ENCODE measurements at places on chromosomes 2 and 18. TPM values are rescaled to one million over a fixed set of nuclear protein-coding genes. Genes with fewer than 3 reads are reported as not detected.

CNTNAP5 gene
- 1.5 TPM for total RNA-seq

C2orf92 gene
- 9.2 TPM for total RNA-seq

CRACDL gene
- total RNA-seq = 25.5 TPM

IL37 gene
- not detected for total RNA-seq

DNA sequence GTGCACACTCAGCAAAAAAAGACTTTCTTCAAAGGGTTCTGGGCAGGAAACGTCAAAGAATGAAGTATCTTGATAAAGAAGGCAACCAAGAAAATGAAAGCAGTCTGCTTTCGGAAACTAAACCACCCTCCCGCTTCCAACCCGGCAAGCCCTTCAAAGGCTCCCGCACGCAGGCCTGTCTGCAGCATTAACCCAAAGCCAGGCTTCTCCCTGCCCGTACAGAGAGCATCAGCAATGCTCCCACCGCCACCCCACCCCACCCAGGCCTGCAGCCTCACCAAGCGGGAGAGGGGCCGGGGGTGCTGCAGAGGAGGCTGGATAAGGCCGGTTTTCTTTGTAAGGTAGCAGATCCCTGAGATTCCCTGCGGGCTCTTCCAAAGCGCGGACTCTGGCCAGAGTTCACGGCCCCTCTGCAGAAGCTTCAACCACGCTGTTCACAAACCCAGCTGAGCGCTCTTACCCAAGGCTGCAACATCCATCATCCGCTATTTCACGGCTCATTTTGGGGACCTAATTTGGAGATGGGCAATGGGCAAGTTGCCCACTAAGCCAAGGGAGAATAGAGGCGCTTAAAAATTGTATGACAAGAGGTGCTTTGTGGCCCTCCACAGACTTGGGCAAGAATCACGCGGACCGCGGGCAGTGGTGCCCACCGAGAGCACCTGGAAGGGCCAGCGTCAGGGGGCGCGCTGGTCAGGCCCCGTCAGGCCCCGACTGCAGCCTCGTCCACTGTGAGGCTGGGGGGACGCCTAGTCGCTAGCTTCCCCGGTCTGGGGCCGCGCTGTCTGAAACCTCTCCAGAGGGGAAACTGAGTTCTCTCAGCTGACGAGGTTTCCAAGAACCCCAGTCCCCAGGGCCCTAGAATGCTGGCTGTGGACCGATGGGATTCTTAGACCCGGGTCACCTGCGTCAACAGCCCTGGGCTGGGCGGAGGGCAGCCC, 225.4 kb upstream of the ID2 start:
- DNase-seq = no peak

- DNase-seq = no peak
These were observed 42.7 kb upstream of the PHLPP1 start for GRCh38 chr18:62672600-62672999.

- DNase-seq = peak; percentile 31
These were observed 6.6 kb downstream of the EMX1 start for GRCh38 chr2:72923833-72924352.

DNA sequence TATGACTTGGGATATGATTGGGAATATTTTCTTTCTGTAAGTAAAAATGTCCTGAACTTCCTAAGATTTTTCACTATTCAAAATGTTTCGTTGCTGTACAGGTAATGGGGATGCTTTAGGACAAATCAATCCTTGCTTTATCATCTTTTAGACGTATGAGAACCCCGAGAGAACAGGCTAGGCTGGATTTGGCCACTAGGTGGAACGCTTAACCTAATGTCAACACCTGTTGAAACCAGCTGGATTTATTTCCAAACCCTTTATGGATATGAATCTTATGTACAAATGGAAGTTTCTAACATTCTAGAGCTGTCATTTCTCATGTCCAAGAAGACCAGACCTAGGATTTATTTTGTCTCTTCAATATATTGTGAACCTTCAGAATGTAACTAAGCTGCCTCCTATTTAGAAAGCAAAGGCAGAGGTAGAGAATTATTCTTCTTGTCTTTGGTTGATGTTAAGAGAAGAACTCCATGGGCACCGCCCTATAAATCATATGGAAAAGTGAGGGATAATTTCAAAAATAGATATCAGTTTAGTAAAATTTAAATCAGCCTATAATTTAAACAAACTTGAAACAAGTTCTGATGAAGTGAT, 96.7 kb downstream of the PMAIP1 start:
- DNase-seq = no peak

- no peak for DNase-seq
These were observed 211.6 kb upstream of the TNP1 start for GRCh38 chr2:217071416-217071815.

- no peak for DNase-seq
These were observed 44.7 kb downstream of the HNRNPLL start for GRCh38 chr2:38557981-38558380.

GRCh38 chr2:10195278-10196109, 73.0 kb downstream of the RRM2 start:
- no peak for DNase-seq

GRCh38 chr2:144438801-144439631, 80.9 kb downstream of the ZEB2 start:
- DNase-seq = no peak

DNA sequence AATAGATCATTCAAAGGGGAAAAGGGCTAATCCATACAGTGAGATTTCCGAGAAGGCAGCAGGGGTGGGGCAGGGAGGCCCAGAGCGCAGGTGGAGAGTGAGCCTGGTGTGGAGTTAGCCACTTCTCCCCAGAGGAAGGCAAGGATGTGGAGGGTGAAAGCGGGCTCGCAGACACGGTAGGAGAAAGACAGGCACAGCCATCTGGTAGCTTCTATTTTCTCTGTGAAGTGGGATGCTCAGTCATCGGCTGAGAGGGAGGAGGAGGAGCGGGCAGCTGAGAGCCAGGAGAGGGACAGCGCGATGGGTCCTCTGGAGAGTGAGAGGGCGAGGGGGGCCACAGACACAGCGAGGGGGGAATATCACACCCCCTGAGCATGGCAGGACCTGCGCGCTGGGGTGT, 153.3 kb upstream of the NDUFV2 start:
- no peak for DNase-seq

- DNase-seq = no peak
These were observed 55.7 kb downstream of the RASGRP3 start for GRCh38 chr2:33532146-33532545.

- peak; percentile 68 for DNase-seq
These were observed 601.6 kb downstream of the CPS1 start for GRCh38 chr2:211157856-211158463.

GRCh38 chr2:8433390-8433789, 248.5 kb upstream of the ID2 start:
- no peak for DNase-seq

Data from ureter (tissue), 1 donor.